Right atrium auricular region (tissue), 2 donors: ENCODE measurements at places on chromosomes 12 and 14. TPM values are rescaled to one million over a fixed set of nuclear protein-coding genes. Genes with fewer than 3 reads are reported as not detected.
A peak's percentile ranks its signal among the peaks of the same experiment; 100 is the strongest.

Gene SOAT2
- total RNA-seq = not detected

Gene KCNC2
- not detected for total RNA-seq

DNA sequence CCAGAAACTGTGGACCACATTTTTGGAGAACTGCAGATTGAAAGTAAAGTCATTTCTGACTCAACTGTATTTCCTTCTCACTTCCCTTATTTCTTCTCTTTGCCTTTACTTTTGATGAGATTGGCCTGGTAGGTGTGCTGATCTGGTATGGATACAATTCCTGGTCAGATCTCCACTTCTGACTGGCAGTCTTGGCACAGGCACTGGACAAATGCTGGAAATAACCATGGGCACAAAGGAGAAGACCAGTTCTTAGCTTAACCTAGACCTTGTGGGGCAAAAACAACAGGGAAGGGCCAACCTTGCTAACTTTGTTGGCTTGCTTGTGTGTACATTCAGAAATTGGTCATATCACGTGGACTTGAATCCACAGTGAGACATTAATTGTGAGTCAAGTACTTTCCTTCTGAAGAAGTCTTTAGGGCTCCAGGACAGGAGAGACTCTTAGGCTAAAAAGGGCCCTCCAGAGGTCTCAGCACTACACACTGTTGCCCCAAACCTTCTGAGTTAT is 75.0 kb downstream of the DIP2B start:
- DNase-seq = no peak
- H3K27ac ChIP-seq = no peak overlapping the region
- peaks cover 11% of the 10 kb centered on the region for H3K4me1 ChIP-seq
- H3K27me3 ChIP-seq = no peaks in the 10 kb centered on the region
- H3K36me3 ChIP-seq = no peaks in the 10 kb centered on the region
- no peak overlapping the region for H3K4me3 ChIP-seq

DNA sequence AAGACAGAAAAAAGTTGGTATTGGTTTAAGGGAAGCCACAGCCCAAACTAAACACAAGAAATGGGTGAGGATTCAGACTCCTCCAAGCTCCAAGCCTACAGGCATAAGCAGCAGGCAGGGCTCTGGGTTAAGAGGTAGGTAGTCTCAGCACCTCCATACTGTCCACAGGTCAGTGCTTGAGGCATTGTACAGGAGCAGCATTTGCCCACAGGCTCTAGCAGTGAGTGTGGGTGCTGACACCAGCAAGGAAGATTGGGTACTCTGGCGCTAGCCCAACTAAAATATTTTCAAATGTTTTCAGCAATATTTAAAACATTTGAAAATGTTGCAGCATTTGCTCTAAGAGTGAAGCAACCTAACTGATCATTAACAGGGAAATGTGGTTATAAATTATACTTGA is 33.1 kb downstream of the FERMT2 start:
- peaks cover 7% of the 10 kb centered on the region for H3K4me1 ChIP-seq
- H3K36me3 ChIP-seq = peaks cover 7% of the 10 kb centered on the region
- DNase-seq = no peak
- H3K4me3 ChIP-seq = no peak overlapping the region
- peak overlapping the region; percentile 76 for H3K27ac ChIP-seq
- no peaks in the 10 kb centered on the region for H3K27me3 ChIP-seq

DNA sequence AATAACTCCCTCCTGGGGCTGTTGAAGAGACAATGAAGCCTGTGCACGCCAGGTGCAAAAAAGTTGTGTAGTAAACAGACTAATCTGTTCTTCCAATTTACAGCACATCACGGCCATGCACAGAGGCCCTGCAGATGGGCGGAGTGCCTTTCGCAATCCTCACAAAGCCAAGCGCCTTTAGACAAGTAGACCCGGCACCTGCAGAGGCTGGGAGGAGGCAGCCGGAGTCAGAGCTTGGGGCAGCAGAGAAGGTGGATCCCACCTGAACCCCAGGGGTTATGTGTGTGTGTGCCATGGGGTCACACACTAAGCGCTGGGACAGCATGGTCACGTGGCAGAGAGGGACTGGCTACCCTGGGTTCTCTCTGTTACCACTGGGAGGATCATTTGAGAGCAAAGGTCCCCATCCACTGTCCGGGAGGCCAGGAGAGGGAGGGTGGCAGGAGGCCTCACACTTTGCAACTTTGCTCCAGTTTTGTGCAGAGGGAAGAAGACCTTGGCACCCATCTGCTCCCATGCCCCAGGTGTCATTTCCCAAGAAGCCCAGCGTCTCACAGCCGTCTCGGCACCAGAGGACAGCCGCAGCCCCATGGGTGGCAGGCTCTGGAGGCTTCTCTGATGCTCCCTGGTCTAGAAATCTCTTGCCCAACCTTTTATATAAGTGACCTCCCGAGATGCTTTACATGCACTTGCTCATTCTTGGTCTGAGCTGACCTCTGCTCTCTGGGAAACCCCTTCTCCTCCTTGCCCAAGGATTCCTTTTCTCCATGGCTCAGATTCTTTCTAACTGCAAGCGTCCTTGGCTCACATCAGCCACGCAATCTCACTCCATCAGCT is 80.0 kb upstream of the DICER1 start:
- H3K27me3 ChIP-seq = no peaks in the 10 kb centered on the region
- peaks cover 21% of the 10 kb centered on the region for H3K4me1 ChIP-seq
- H3K4me3 ChIP-seq = no peak overlapping the region
- H3K36me3 ChIP-seq = no peaks in the 10 kb centered on the region

DNA sequence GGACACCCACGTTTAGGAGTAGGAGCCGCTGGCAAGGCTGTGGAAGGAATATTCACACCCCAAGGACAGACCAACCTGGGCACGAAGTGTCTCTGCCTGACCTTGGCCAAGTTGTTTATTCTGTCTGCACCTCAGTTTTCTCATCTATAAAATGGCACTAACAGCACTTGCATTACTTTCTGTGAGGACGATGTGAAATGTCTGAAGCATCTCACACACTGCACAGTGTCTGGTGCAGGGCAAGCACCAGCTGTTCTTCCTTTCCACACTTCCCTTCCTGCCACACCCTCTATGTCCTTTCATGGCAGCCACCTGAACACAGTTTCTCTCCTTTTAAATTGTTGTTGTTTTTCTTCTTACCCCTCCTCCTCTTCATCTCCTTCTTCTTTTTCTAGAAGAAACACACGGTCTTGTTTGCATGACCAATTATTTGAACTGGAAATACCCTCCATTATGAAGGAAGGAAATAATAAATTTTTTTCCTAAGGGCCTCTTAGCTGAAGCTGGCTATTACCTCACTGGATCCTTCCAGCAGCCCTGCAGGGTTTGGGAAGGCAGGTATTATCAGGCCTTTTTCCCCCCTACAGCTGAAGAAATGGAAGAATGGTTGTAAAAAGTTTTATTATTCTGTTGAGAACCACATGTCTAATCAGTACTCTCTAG is 42.9 kb upstream of the ATP23 start:
- peaks cover 61% of the 10 kb centered on the region for H3K4me1 ChIP-seq
- H3K27ac ChIP-seq = peak overlapping the region; percentile 100
- no peaks in the 10 kb centered on the region for H3K27me3 ChIP-seq
- no peak for DNase-seq
- H3K36me3 ChIP-seq = no peaks in the 10 kb centered on the region
- no peak overlapping the region for H3K4me3 ChIP-seq

- H3K36me3 ChIP-seq = no peaks in the 10 kb centered on the region
- H3K27ac ChIP-seq = peak overlapping the region; percentile 91
- no peak for DNase-seq
Measured at GRCh38 chr14:68942296-68943035, 36.6 kb downstream of the ACTN1 start.

DNA sequence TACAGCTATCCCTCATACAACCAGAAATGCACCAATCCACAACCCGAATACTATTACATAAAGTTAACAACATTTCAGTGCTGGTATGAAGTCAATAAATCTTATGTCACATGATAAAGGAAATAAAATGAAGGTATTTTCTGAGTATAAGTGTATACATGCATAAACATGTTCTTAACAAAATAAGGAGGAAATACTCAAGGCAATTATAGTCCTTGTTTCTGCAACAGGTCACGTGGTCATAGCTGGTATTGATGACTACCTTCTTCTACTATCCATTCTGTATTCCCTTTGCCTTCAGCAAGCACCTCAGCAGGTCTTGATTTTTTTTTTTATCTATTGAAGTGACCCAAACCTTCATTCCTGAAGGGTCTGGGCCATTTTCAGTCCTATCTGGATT is 675.6 kb downstream of the RPL10L start:
- H3K4me1 ChIP-seq = no peaks in the 10 kb centered on the region
- H3K36me3 ChIP-seq = no peaks in the 10 kb centered on the region
- no peak overlapping the region for H3K4me3 ChIP-seq
- no peak for DNase-seq
